ENCODE measurements at places on chromosomes 2 and 18.

DNA sequence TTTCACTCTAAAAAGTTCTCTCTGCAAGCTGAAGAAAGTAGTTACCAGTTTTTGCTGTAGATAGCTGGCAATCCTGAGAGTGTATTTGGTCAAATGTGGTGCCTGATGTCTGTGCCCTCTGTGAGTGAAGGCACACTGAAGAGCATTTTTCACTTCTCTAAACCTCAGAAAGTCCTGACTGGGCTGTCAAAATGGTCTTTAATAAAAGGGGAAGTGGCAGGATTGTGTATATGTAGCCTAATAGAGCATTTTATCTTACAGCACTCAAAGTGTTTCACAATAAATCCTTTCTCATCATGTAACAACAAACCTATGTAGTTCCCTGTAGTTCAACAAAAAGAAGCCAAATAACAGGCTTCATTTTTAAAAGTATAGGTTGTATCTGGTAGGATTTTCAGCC lies 1552.3 kb upstream of the SLC39A10 start:
- DNase-seq: no peak

- DNase-seq: peak; percentile 22
These were observed 8.0 kb upstream of the SESTD1 start for GRCh38 chr2:179272406-179273192.

GRCh38 chr2:44351088-44351487 lies 10.2 kb downstream of the PREPL start:
- peak; percentile 88 for DNase-seq

- no peak for DNase-seq
These were observed 51.1 kb downstream of the POLR1A start for GRCh38 chr2:86054535-86055082.

GRCh38 chr2:66578054-66578686 lies 143.2 kb downstream of the MEIS1 start:
- no peak for DNase-seq

DNA sequence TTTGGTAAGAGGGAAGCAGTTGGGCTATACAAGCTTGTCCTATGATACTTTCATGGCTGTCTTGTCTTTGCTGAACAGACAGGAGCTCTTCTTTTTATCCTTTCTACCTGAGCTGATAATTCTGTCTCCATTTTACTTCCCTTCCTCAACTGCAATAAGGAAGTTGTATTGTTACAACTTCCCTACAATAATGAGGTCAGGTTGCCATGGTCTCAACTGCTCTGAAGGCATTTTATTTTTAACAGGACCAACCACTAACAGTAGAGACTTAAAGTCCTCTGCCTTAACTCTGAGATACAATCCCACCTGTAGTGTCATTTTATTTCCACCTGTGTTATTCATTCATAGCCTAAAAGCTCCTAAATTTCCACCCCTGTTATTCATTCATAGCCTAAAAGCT lies 118.6 kb upstream of the PGAP1 start:
- DNase-seq: no peak

DNA sequence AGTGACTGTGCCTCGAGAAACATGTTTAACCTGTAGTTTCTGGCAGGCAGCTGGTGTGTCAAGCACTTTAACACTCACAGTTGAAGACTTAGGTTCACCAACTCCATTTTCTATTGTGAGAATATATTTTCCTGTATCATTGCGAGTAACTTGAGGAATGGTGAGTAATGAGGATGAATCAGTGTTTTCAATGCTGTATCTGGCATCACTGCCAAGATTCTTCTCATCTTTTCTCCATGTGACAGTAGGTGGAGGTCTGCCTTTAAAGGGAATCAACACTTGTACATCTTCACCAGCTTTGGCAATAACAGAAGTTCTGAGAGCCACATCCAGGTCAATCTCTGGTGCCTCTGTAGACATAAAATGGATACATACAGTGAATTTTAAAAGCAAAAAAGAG lies 72.8 kb downstream of the PLEKHA3 start:
- DNase-seq: peak; percentile 22

All from HS-27A (cell line).